Activated B cell treated with CpG ODN at 0.5 μM for 24 hours (primary cell): ENCODE measurements at places on chromosomes 7 and 10.

- no peak for DNase-seq
These were observed 373.1 kb downstream of the THSD7A start for GRCh38 chr7:11458736-11459483.

DNA sequence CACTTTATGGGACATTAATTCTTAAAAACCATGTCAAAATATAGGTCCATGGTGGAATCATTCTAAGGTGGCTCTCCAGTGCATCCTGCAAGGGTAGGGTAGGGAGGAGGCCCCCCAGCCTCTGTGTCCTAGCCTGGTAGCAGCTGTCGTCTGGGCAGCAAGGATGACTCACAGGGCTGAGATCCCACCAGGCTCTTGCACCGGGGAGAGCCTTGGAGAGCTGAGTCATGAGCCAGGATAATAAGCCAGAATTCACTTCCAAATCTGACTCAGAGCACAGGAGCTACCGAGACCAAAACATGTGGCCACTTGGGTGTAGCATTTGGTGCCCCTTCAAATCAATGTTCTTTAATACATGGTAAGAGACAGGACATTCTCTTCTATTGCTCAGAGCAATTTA is 298.5 kb downstream of the NEBL start:
- no peak for DNase-seq

DNA sequence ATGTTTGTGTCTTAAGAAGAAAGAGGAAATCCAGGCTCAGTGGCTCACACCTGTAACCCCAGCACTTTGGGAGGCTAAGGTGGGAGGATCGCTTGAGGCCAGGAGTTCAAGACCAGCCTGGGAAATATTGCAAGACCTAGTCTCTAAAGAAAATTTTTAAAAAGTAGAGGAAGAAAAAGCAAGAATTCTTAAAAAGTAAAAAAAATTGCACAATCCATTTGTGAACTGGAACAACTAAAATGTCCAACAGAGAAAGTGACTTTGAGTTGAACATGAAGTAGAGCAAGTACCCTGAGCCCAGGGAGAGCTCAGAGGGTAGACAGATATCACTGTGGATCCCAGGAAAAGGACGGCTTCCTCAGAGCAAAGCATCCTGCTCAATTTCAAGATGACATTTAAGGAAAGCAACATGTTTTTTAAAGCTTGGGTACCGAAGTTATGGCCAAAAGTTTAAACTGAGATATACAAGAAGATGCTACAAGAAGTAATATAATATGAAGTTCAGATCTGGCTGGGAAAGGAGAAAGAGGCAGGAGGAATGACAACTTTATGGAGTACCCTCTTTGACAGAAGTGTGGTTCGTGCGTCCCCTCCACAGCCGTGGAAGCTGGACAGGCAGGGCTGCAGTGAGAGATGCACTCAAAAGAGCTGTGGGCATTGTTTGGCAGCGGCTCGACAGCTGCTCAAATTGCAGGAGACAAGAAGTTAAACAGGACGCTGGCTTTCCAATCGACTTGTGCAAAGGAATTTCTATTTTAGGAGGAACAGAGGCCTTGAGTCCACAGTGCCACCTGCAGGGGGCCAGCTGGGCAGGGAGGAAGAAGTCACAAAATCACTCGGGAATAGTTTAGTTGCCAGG is 201.3 kb downstream of the JCAD start:
- no peak for DNase-seq

DNA sequence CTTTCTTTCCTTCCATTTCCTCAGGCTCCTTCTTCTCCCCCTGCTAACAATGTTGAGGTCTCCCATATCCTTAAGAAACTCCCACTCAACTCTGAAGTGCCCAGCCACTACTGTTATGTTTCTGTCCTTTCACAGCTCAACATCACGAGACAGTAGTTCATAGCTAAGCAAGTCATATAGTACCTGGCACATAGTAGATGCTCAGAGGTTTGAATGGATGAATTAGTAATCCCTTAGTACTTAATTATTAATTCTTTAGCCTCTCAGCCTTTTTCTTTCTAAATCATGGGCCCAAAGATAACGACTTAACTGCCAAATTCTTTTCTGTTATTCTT is 22.6 kb downstream of the CSGALNACT2 start:
- no peak for DNase-seq

GRCh38 chr7:157238087-157238486 is 98.7 kb upstream of the DNAJB6 start:
- no peak for DNase-seq

DNA sequence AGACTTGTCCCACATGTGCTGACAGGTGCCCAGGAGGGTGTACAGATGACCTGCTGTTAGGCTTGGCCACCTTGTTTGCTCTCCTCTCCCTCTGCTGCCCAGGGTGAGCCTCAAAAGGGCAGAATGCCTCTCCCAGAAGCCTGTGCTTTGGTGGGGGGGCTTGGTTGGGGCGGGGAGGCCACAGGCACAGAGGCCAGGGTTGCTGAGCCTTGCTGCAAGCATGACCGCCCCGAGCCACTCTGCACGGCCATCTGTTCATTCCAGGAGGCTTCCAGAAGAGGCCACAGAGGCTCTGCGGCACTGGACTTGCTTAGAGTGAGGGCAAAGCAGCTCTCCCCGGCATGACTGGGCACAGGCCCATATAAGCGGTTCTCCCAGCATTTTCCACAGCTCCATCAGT is 190.8 kb downstream of the GLRX3 start:
- no peak for DNase-seq

GRCh38 chr7:74479066-74479781 is 25.5 kb downstream of the GTF2IRD1 start:
- no peak for DNase-seq
